ENCODE measurements at places on chromosomes 4 and X.

- no peak for DNase-seq
Measured at GRCh38 chrX:12042615-12043014, 95.7 kb upstream of the FRMPD4 start.

GRCh38 chr4:106063009-106063408, 167.7 kb downstream of the NPNT start:
- peak; percentile 71 for DNase-seq

DNA sequence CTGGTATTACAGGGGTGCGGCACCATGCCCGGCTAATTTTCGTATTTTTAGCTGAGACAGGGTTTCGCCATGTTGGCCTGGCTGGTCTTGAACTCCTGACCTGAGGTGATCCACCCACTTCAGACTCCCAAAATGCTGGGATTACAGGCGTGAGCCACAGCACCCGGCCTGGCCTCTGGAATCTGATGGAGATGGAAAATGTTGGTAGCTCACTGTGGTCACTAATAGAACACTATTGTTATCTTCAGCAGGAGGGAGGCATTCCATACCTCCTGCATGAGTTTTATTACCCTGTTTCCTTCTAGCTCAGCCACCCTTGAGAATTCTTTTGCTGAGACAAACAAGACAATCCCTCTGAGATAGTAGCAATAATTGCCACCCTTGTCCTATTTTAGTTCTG, 105.0 kb downstream of the SHROOM3 start:
- peak; percentile 36 for DNase-seq

GRCh38 chr4:106704253-106704870, 331.8 kb downstream of the DKK2 start:
- DNase-seq = no peak

GRCh38 chr4:73258436-73258685, 237 bp downstream of the ANKRD17 start:
- no peak for DNase-seq

Data from choroid plexus epithelial cell (primary cell).